ENCODE measurements at places on chromosomes 1 and 21. TPM values are rescaled to one million over a fixed set of nuclear protein-coding genes. Genes with fewer than 3 reads are reported as not detected.

DNA sequence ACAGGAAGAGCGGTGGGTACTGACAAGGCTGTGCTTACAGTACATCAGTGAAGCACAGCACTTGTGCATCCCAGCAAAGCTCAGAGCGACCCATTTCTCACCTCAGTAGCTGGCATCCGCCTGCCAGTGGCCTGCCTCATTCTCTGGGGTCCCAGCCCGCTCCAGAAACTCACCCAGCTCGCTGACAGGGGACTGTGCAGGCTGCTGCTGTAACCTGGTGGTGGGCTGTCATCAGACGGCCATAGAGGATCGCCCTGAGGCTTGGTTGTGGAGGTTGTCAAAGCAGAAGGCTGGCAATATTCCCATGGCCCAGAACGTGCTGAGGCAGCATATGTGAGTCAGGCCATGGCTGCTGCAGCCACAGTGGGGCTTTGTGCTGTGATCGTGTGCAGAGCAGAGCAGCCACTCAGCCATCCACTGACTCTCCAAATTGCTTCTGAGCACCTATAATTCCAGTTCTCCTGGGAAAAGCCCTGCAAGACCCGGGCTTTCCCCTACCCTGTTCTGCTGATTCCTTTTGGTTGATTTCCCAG is 13.6 kb upstream of the GPR137B start:
- no peak for DNase-seq

GRCh38 chr1:225554216-225554812 is 98.6 kb downstream of the ENAH start:
- DNase-seq: peak; percentile 10

DNA sequence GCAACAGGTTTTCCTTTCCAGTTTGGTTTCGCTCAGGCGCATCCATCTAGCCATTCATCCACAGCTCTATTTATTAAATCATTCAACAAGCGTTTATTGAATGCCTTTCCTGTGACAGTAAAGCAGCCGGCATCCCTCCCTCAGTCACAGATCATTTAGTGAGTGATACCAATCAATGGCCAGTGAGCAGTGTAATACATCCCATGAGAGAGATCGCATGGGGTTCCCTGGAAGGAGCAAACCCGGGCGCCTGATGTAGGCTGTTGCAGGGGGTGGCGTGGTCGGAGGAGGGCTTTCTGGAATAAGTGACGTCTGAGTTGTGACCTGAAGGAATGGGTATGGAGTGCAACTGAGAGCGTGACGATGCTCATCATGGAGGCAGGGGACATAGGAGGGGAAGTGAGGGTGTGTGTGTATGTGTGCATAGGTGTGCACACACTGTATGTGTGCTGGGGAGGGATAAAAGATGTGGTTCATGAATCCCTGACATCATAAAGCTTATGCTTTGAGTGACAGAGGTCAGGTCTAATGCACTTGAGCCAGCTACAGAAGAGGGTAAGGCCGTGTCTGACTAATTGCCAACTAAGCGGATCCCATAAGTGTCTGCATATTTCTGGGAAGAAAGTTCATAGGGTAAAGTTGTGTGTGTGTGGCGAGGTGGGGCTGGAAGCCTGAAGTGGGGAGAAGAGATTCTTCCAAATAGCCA is 6.6 kb downstream of the FCMR start:
- no peak for DNase-seq

DNA sequence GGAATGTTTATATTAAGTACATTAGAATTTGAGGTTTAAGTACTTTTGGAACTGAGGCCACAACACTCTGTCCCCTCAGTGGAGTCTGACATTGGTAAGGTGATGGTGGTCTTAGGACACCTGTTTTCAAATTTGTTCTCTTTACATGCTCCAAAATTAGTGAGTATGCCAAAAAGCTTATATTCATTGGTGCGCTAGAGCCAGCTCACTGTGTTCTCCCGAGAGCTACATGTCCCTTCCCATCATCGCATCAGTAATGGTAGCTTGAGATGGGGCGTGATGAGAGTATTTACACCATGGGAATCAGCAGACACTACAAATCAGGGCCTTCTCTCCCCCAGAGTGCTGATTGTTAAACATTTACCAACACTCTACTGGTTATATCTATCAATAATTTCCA is 19.5 kb downstream of the ETS2 start:
- DNase-seq: no peak

DNA sequence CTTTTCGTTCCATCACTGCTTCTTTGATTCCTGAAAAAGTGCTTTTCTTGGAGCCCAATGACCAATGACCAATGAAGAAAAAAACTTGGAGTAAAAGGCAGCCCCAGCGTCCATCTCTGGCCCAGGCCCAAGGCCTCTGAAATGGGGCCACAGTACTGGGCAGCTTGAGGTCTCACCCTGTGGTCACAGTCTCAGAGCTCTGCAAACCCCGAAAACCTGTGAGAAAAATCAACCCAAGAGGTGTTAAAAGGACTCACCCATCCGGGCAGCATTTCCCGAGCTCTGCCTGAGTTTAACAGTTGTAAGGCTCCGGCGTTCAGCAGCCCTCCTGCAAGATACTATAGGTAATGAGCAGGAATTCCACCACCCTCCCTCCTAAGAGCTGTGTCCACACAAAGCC is 2.1 kb upstream of the EFHD2 start:
- no peak for DNase-seq

- peak; percentile 73 for DNase-seq
These were observed 265.9 kb upstream of the C1orf105 start for GRCh38 chr1:172154551-172154950.

DNA sequence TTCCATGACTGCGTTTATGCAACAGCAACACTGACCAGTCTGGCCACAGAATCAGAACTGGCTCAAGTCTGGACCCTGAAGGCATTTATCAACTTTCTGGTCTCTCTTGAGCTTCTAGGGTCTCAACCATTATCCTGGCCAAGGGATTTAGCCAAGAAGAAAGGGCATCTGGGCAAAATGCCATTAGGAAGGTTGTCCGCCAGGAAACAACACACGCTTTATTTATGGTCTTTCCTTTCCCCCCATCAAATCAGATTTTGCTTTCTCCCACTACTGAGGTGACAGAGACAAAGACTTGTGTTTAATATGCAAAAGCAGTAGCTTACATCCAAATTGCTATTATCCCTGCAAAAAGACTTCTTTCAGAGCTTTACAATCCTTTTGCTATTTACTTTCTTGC is 81.6 kb upstream of the PPP2R5A start:
- no peak for DNase-seq

GRCh38 chr21:26795412-26795805 is 49.8 kb downstream of the ADAMTS1 start:
- no peak for DNase-seq

DNA sequence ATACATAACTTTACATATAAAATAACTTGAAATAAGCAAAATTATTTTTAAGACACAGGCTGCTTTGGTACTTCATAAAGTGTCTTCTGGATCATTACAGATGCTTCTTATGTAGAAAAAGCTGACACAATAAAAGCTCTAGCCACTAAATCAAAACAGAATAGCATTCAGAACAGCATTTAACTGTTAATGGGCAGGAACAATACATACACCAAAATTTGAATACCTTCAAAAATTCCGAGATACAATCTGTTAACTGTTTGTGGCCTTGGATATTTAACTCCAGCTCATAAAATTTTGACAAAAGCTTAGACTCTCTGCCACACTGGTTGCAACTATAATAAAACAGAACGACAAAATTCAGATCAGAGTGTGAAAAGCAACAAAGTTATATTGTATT is 31.7 kb downstream of the USP48 start:
- no peak for DNase-seq

- peak; percentile 56 for DNase-seq
These were observed 30.0 kb upstream of the ACP6 start for GRCh38 chr1:147700042-147701006.

GRCh38 chr1:240171907-240172306 is 80.2 kb downstream of the FMN2 start:
- no peak for DNase-seq

- no peak for DNase-seq
These were observed 5.0 kb upstream of the HTR1D start for GRCh38 chr1:23222331-23222730.

GRCh38 chr1:94608852-94609530 is 67.4 kb upstream of the F3 start:
- DNase-seq: no peak

- DNase-seq: no peak
These were observed 1179.6 kb downstream of the AMY1C start for GRCh38 chr1:104929280-104929679.

- DNase-seq: no peak
These were observed 27.8 kb downstream of the NTPCR start for GRCh38 chr1:232978091-232978634.

C1orf94 gene
- not detected for total RNA-seq

GBP2 gene
- total RNA-seq: 56.0 TPM

DOP1B gene
- total RNA-seq: 3.1 TPM

OR2T34 gene
- total RNA-seq: not detected

FALEC gene
- total RNA-seq: not detected

USP1 gene
- 15.3 TPM for total RNA-seq

WDR64 gene
- not detected for total RNA-seq

SLC35D1 gene
- 3.7 TPM for total RNA-seq

LCE2A gene
- total RNA-seq: not detected
